RCC 7860 (cell line): ENCODE measurements at places on chromosomes 3 and 15.

- DNase-seq = no peak
Measured at GRCh38 chr3:163058031-163058854, 1561.6 kb downstream of the OTOL1 start.

DNA sequence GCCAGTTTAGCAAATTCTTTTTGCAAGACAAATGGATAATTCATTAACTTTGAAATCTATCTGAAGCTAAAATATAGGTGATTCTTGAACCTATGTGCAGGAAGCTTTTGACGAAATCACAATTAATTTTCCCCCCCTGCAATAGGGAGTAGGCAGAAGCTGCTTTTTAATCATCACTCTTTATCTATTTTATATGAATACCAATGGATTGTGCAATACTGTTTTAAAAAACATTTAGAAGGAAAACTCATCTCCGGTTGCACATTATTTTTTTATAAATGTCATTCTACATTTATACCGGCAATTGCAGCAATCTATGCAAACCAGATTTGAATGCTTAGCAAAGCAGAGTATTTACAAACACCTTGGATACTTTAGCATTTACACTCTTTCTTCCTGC lies 121.1 kb upstream of the TMCO5A start:
- DNase-seq = no peak

DNA sequence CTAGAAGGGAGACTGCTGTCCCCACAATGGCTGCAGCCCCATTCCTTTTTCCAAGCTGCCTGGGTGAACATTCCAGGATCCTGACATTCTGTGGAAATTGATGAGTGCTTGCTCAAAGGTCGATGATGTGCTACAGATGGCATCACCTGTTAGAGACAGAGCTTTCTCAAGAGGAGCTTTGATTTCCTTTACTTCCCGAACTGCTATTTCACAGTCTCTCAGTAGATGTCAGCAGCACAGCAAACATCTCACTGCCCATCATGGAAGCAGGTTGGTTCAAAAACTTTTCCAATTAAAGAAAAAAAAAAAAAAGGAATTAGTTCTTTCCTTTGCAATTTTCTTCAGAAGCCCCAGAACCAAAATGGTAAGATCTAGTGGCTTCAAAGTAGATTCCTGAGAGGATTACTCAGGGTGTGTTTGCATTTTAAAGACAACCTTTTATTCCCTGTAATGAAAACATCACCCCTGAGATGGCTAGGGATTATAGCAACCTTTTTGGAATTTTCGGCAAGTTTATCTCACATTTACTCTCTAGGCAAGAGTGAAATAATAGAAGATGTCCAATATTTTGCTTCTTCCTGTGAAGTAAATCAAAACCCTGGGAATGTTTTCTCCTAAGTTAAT lies 44.8 kb downstream of the POLR2M start:
- DNase-seq = peak; percentile 14

- DNase-seq = no peak
Measured at GRCh38 chr3:64716110-64716710, 28.4 kb upstream of the ADAMTS9 start.

GRCh38 chr3:193052354-193053045 lies 134.8 kb upstream of the MB21D2 start:
- no peak for DNase-seq

GRCh38 chr3:97825101-97825500 lies 3.3 kb downstream of the CRYBG3 start:
- no peak for DNase-seq

DNA sequence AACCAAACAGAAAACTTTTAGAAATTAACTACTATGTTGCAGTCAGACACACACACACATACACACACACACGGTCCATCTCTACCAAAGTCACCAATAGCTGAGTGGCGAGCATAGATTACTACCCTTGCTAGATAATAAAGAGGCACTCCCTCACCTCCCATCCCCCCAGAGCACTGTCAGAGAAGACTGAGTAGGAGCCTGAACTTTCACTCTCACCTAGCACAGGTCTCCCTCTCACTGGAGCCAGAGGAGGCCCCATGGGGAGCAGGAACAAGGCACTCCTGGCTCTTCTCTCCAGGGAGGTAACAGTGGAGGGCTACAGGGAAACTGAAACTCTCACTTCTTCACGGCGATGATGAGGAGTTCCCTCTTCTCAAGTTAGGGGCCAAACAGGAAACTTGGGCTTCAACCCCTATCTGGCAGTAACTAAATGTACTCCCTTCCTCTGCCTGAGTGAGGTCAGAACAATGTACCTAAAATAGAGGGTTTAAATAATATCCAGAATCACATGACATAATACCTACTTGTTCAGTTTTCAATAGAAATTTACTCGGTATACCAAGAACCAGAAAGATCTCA lies 975.3 kb upstream of the GBE1 start:
- DNase-seq = no peak
